ENCODE measurements at places on chromosomes 6 and 20.

DNA sequence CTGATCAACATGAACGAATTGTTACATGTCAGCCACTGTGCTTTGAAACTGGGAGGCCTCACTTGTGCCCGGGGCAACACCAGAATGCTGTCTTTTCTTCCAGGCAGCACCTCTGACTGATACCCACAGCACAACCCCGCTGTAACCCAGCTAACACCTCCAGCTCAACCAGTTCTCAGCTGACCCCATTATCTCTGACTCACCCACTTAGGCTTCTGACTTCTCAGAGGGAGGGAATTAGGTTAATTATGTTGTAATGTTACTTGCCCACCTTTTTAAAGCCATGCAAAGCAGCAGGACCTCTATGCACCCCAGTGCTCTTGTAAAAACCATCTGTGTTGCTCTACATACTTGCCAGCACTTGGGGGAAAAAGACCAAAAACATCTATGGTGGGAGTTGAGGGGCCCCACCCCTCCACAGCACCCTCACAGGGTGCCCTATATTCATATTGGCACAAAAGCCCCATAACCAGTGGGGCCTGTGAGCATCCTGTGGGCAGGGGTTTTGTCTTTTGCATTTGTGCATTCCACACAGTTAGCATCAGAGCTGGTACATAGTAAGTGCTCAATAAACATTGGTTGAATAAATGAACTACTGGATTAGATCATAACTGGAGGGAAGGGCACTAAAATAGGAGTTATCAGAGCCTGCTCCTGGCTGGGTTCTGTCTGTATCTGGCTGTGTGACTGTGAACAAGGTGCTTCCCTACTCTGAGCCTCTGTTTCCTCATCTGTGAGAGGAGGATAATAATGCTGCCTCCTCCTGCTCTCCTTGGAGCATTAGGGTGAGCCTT lies 22.3 kb downstream of the BNIP5 start:
- DNase-seq: peak; percentile 54

- DNase-seq: no peak
Measured at GRCh38 chr20:53963635-53964034, 106.8 kb downstream of the BCAS1 start.

- no peak for DNase-seq
Measured at GRCh38 chr6:93183531-93183972, 235.8 kb downstream of the EPHA7 start.

- peak; percentile 68 for DNase-seq
Measured at GRCh38 chr20:51434580-51435247, 107.8 kb downstream of the NFATC2 start.

DNA sequence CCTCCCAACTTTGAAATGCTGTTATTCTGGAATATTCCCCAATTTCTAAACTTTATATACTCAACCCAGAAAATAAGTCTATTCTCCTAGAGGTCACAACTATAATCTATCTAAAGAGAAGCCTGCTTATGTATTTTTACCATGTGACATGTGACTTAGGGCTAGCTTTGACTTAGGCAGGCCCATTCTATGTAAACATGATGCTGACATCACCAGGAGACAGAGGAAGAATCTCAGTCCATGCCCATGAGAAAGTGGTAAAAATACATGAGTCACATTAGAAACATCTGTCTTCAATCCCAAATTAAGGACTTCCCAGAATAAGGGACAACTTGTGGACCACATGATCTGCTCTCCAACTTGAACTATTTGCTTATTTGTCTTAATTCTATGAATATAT lies 113.6 kb upstream of the ID4 start:
- peak; percentile 69 for DNase-seq

DNA sequence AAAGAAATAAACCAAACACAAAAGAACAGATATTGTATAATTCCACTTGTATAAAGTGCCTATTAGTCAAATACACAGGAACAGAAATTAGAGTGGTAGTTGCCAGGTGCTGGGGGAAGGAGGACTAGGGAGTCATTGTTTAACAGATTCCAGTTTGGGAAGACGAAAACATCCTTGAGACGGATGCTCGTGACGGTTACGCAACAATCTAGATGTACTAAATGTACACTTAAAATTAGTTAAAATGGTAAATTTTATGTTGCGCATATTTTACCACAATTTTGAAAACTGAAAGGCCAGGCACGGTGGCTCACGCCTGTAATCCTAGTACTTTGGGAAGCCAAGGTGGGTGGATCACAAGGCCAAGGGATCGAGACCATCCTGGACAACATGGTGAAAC lies 111.0 kb downstream of the PKHD1 start:
- no peak for DNase-seq

DNA sequence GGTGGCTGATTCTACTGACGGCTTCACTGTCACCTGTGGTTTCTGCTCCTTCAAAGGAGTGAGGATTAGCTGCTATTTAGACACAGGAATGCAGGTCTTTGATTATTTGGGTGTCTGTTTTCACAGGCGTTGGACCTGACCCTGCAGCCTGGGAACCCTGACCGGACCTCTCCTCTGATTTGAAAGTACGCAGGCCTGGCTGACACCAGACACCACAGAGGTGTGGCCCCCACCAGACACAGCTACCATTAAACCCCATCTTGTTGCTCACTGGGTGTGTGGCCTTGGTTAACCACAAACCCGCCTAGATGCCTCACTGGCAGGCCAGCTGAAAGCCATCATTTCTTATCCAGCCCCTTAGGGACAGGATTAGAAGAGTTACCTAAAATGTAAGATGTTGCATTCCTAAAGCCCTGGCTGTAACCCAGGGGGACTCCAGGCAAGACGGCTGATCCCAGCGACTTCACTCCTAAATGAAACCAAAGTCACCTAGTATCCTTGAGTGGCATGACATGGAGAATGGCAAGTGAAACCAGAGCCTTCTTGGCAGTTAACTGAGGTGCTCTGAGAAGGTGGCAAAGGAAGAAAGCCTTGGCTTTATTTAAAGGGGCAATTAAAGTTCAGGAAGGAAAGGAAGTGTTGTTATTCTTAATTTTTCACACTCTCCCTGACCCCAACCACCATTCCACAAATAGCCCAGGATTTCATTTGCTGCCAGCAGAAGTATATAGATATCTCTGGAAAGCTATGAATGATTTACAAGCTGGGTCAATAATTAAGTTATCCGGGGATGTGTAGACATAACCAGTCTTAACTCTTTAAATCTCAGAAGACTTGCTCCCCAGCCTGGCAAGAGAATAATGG lies 169.9 kb downstream of the QRSL1 start:
- DNase-seq: peak; percentile 91

- no peak for DNase-seq
Measured at GRCh38 chr20:44803383-44803941, 6.9 kb downstream of the RIMS4 start.

- DNase-seq: no peak
Measured at GRCh38 chr6:39266782-39267355, 37.6 kb upstream of the KCNK5 start.

DNA sequence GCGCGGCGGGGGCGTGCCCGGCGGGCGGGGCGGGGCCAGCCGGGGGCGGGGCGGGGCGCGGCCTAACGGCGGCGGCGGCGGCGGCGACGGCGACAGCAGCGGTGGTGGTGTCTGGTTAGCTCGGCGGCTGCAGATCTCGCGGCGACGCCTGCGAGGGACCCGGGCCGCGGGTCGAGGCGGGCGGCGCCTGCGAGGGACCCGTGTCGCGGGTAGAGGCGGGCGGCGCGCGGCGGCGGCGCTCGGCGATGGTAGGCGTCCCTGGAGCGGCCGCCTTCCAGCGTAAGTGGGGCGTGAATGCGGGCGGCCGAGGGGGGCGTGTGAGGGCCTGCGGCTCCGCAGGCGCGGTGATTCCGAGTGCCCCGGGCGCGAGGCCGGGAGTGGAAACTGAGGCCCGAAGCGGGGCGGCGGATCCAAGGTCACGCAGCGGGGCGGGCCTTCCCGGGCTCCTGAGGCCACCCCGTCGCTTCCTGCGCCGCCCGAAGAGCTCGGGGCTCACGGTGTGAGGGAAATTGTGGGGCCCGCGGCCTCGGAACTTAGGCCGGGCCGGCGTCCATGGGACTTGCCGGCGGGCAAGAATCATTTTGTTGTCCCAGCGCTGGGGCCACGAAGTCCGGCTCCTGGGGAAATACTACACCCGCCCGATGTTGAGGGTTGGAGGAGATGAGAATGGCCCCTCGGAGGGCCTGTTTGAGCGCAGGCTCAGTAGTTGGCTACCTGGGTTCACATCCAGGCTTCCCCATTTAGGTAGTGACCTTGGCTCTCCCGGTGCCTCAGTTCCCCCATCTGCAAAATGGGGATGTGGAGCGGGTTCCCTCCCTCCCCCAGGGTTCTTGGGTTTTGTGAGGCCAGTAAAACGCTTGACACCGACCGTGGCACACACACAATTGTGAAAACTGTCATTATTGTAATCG lies at the start of gene CBFA2T2:
CBFA2T2 (plus strand) TSS at position 74 of the 911 bp plus-strand sequence; CDS start at position 246, 172 bp downstream.
- DNase-seq: peak; percentile 45

- DNase-seq: peak; percentile 42
Measured at GRCh38 chr6:6758915-6759654, 170.6 kb downstream of the LY86 start.

GRCh38 chr20:10478205-10478604 lies 43.1 kb downstream of the SLX4IP start:
- no peak for DNase-seq

DNA sequence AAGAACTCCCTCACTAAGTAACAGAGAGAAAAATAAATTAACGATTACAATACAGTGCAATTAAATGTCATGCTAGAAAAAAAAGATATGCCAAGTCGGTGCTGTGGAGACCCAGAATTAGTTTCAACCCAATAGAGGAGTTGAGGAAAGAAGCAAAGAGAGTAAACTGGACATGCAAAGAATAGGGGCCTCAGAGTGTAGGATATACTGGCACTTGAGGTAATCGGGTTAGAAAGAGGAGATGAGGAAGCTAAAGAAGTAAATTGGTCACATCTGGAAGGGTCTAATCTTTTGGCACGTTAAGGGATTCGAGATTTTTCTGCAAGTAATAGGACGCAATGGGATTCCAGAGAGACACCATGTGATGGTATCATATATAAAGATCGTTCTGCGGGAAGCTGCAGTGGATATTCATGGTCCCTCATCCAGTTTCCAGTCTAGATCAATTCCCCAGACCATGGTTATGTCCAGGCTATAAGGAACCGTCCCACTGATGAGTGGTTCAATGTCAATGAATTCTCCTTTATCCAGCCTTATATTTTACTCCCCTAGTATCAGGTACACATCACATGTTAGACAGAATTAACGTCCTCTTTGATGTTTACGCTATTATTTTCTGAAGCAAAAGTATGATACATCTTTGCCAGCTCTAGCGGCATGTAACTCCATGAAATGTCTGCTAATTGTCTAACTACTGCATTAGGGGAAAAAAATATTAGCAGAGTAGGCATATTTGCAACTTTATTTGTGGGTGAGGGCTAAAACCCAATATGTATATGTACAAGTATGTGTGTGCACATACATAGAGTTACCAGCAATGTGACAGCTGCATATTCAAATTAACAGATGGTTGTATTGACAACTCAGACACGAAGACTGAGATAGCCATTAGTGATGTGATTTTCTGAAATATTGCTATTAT lies 1.1 kb upstream of the TBC1D32 start:
- DNase-seq: no peak

DNA sequence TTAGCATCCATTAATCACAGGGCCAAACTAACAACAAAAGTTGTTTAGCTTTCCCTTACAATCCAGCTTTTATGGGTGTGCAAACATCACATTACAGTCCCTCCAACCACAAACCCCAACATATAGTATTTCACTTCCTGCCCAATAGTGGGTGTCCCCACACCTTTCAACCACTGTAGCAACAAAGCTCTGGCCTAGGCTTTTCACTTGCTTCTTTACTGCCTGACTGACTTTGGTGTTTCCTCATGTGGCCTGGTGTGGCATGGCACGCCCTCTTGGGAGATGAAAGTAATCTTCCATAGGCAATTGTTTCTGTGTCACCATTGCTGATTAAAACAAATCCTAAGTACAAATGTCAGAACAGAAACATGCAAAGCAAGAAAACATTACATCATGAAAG lies 46.3 kb downstream of the MCM8 start:
- no peak for DNase-seq

DNA sequence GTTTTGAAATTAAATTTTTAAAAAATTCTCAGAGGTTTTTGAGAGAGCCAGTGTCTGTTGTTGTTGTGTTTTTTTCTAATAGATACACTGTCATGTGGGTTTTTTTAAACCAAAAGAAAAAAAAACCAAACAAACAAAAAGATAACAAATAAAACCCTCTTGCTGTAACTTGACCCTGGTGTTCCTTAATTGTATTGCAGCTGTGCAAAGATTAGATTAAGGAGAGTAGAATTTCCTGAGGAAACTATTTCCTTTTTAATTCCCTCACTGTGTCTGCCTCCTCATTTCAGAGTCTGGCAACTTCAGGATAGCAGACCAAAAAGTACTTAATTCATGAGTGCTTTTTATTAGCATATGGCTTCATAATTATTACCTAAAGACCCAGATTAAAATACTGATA lies 281.9 kb downstream of the EPM2A start:
- no peak for DNase-seq

DNA sequence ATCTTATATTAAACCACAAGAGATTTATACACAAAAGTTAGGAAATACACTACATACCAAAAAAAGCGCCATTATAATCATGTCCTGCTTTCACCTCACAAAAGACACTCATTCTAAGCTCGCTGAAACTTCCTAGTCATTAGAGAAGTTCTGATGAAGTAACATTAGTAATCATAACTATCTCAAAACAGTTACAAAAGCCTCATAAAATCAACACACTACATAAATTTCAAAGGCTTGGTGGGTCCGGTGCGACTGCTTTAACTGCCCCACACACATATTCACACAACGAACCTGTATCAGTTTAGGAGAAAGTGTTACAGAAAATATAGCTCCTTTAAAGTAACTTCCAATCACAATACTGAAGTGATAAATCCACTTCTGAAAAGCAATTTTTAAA lies 1.9 kb downstream of the PHIP start:
- DNase-seq: peak; percentile 8

- no peak for DNase-seq
Measured at GRCh38 chr6:158161566-158162254, 6.4 kb downstream of the SERAC1 start.

DNA sequence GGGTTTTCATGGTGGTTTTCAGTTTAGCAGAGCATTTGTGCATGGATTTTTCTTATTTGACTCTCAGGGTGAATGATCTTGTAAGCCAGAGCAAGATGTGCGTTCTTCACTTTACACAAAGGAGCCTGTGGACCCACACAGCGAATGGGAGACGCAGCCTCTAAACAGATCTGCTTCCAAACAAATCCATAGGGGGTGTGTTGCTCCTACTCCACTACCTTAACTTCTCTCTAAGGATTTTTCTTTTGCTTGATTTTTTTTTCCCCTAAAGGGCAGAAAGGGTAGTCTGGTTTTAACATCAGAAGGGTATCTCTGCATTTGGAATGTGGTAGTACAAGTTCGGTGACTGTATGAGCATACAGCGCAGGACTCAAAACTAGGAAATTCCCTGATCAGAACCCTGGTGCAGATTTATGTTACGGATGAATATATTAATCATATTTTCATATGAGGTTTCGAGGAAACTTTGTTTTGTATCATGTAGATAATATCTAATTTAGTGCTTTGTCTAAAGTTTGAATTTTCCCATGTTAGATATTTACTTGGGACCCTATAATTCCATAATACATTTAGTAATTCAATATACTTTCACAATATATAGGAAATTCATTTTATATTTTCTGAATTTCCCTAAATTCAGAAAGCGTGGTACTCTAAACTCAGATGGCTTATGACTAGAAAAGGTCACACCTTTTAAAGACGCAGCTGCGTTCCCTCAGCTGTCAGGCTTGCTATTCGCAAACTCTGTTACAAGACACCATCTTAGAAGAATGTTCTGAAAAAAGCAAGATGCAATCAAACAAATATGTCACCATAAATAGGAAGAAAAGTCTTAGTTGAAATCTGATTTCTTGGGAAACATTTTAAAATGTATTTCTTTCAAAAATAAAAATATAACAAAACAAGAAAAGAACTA lies 196.9 kb downstream of the TMEM242 start:
- no peak for DNase-seq

All from astrocyte (in vitro differentiated cells and primary cell).